ENCODE measurements at places on chromosomes 7 and 10.

DNA sequence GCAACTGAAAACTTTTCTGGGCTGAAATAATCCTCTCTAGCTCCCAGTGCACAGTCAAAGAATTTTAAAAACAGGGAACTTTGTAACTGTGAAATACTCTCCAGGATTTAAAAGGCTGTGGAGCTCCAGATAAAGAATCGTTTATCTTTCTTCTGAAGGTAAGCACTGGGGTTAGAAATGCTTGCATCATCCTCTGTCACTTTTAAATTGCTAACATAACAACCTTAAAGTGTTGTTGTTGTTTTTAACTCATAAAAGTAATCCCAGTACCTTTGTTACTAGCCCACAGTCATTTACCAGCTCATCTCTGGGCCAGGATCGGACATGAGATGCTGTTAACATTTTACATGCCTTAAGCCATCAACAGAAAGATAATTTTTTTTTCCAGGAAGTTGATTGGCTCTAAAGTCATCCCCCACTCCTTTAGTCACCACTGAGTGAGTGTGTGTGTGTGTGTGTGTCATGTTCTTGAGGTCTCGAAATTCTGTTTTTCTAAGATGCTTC is at the start of gene SLC39A12:
TSS of gene SLC39A12 (plus strand) at position 51 of the 504 bp plus-strand sequence. CDS start 1,359 bp downstream, outside the sequence.
- no peak for DNase-seq

DNA sequence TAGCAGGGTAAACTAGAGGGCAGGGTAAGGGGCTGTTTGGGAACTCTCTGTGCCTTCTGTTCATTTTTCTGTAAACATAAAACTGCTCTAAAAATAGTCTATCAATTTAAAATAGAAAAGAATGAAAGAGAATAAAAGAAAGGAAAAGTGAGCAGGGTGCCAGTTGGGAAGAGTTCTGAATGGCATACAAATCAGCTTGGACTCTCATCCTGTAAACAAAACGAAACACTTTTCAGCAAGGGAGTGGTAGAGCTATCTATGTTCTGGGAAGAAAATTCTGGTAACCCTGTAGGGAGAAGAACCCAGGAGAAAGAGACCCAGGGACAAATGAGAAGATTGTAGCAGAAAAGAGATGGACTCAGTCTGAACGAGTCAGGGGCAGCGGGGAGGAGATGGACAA is 24.6 kb downstream of the SCRN1 start:
- no peak for DNase-seq

- DNase-seq: no peak
Measured at GRCh38 chr7:101133621-101134398, 6.9 kb downstream of the SERPINE1 start.

- no peak for DNase-seq
Measured at GRCh38 chr7:4103352-4104091, 578.6 kb upstream of the FOXK1 start.

DNA sequence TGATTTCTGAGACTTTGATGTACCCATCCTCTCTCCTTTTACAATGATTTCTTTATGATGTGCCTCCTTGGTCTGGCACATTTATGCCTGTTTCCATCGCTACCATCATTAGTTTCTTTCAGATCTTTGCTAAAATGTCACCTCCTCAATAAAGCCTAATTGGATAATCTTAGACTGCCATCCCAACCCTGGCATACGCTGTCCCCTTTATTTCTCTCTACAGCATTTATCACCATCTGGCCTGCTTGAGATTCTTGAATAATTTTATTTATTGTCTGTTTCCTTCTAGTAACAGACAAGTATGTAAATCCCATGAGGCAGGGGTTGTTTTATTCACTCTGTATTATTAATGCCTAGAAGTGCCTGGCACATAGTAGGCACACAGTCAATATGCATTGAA is 6.7 kb upstream of the DNTT start:
- DNase-seq: no peak

GRCh38 chr10:98619446-98619845 is 172.7 kb upstream of the HPS1 start:
- DNase-seq: no peak

DNA sequence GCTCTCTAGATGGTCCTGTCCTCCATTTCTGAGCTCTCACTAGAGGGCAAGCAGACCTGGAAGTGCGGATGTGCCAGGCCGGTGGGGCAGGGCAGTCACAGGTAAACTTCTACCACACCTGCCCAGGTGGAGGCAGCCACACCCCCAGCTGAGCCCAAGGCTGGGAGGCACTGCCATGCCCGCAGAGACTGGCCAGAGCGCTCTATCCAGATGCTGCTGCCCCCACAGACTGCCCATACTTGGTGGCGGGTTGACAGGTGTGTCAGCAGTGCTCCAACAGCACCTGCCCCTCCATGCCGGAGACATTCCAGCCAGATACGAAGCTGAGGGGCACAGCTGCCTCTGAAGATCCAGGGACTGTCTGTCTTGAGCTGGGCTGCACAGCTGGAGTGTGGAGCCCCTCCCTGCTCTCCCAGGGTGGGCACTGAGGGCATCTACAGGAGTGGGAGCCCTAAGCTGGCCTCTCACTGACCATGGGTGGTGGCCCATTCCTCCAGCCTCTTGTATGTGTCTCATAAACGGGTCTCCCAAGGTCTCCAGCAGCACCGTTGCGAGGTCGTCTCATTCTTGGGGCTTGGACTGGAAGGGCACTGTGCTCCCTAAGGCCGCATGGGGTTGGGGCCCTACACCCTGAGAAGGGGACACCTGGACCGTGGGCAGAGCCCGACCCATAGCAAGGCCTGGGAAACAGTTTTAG is 38.2 kb upstream of the PPIF start:
- no peak for DNase-seq

DNA sequence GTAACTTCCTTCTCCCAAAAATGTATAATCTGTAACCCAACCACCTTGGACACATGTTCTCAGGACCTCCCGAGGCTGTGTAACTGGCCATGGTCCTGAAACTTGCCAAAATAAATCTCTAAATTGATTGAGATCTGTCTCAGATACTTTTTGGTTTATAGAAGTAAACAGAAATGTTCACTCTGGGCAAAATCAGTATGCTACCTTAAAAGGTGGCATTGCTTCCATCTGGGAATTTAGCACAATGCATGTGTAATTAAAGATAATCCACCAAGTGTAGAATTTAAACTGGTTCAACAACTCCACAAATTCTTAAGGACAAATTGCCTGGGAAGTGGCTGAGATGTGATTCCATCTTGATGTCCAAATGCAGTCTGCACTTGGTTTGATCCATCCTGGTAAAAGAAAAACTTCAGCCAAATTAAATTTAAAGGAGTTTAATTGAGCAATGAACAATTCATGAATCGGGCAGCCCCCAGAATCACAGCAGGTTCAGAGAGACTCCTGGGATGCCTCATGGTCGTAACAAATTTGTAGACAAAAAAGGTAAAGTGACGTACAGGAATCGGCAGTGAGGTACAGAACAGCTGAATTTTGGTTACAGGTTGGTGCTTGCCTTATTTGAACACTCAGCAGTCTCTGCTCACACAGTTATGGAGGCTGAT is 102.6 kb upstream of the PFKP start:
- no peak for DNase-seq

GRCh38 chr7:158567153-158567603 is 20.4 kb downstream of the PTPRN2 start:
- no peak for DNase-seq

DNA sequence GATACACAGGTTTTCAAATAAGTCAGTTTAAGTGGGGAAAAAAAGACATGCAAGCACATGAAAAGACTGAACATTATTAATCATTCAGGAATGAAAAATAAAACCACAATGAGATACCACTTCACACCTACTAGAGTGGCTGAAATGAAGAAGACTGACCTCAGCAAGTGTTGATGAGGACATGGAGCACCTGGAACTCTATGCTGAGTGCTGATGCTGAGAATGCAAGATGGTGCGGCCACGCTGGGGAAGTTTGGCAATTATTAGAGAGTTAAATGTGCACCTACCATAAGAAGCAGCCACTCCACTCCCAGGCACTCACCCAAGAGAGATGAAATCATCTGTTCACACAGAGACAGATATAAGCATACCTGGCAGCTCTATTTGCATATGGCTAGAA is 32.9 kb upstream of the ELFN1 start:
- DNase-seq: no peak

DNA sequence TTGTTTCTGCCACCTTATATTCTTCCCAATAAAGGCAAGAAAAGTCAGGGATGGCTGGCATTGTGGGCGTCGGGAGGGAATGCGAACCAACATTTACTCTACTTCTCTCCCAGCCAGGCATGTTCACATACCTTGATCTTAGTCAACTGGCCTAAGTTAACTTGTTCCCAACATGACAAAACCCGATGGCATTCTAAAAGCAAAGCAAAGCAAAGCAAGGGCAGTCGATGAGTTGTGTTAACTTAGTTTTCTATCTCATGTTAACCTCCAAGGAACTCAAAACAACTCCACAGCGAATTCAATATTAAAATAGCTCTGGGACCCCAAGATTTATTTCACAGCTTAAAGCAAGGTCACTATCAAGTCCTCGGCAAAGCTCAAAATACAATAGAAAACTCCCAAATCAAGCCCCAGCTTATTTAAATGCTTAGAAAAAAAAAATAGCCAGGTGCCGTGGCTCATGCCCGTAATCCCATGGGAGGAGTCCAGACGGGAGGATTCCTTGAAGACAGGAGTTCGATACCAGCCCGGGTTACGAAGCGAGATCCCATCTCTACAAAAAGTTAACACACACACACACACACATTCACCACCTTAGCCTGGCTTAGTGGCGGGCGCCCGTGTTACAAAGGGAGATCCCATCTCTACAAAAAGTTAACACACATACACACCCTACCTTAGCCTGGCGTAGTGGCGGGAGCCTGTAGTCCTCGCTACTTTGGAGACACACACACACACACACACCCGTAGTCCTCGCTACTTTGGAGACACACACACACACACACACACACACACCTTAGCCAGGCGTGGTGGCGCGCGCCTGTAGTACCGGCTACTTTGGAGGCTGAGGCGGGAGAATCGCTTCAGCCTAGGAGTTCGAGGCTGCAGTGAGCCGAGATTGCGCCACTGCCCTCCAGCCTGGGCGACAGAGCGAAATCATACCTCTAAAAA is 901 bp upstream of the CCNY start:
- no peak for DNase-seq

DNA sequence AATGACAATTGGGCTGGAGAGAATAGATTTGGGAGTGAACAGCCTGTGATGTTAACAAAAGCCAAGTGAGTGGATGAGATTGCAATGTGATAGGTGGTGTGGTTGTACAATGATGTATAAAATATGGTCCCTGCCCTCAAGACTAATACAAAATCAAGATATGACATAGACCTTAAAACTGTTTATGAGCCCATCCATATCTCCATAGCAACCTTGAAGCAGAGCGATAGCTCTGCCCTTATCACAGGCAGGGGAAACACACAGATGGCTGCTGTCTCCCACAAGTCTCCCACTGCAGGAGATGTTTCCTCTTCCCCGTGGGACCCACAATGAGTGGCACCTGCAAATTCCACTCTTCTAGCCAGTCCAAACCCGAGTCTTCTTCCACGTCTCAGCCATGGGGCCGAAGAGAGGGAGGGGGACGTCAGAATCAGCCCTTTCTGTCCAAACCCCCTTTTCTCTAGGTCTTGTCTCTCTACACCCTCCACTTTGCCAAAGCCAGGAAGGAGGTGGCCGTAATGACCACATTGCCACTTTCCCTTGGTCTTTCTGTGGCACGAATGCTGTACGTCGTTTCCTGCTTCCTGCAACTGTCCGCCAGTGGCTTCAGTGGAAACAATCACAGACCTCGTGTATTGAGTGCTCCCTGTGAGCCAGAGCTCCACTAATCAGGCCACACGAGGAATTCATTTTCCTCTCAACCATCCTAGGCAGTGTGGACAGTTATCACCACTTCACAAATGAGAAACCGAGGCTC is 7.5 kb upstream of the TBXAS1 start:
- DNase-seq: no peak

DNA sequence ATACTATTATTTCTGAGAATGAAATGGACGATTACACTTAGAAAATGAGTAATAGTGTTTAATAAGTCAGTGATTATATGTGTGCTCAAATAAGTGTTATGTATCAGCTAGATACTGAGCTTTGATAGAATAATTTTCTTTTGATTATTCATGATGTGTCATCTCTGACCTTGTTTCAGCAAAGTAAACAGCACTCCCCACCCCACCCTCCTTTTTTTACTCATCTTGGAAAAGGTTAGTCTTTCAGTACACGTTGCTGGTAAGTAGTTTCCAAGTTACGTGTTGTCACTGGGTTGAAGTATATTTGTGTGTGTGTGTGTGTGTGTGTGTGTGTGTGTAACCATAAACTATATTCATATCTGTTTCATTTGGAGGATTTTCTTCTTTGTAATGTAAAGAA is 84.1 kb downstream of the GNAI1 start:
- DNase-seq: no peak

DNA sequence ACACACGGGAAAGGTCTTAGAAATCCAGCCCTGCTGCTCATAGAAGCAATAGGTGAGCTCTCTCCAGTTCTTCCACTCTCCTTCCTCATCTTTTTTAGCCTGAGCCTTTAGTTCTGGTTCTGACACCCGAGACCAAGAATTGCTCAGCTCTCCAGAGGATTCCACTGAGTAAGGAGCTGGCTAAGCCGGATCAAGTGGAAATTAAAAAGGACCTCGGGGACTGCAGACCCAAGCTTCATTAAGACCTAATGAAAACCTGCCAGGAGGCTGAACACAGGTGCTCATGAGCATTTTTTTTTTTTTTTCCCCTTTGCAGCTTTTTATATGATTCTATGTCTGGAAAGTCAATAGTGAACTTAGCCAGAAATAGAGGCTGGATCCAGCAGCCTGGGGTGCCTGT is 1176.0 kb upstream of the AUTS2 start:
- DNase-seq: no peak

- DNase-seq: no peak
Measured at GRCh38 chr7:155886391-155887173, 74.3 kb upstream of the SHH start.

- DNase-seq: no peak
Measured at GRCh38 chr10:72329290-72330068, 25.2 kb downstream of the DNAJB12 start.

- DNase-seq: no peak
Measured at GRCh38 chr10:19043431-19043830, 5.2 kb upstream of the MALRD1 start.

DNA sequence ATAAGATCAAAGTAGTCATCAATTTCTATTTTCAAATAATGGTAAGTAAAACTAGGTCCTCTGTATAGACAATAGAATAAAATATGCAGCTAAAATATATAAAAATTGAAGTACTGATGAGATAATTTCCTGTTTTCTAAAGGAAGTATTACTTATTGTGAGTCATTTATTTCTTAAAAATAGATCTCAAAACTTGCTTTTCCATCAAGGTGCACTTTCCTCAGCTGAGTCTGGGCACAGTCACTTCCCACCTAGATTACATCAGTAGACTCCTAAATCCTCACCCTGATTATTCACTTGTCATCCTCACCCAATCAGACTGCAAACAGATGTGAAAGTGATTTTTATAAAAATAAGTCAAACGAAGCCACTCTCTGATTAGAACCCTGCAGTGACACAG is 211.5 kb downstream of the POM121L12 start:
- no peak for DNase-seq

DNA sequence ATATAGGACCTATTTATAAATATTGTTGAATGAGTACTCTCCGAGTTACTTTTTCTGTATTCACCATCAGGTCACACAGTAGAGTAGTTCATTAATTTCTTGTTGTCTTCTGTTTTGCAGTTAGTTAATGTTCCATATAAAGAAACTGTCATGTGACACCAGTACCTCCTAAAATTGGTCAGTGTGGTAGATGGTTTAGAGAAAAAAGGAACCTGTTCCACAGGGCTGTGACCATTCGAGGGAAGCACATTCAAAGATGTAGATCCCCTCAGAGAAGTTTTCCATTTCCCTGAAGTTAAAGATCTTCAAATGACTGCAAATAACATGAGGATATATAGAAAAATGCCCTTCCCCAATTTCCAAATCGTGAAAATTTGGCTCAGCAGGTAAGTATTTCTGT is 45.7 kb downstream of the PRPF18 start:
- no peak for DNase-seq

GRCh38 chr10:122484276-122485060 is 23.1 kb downstream of the HTRA1 start:
- DNase-seq: no peak
